ENCODE measurements at places on chromosomes 16 and 17.
A peak's percentile ranks its signal among the peaks of the same experiment; 100 is the strongest.

DNA sequence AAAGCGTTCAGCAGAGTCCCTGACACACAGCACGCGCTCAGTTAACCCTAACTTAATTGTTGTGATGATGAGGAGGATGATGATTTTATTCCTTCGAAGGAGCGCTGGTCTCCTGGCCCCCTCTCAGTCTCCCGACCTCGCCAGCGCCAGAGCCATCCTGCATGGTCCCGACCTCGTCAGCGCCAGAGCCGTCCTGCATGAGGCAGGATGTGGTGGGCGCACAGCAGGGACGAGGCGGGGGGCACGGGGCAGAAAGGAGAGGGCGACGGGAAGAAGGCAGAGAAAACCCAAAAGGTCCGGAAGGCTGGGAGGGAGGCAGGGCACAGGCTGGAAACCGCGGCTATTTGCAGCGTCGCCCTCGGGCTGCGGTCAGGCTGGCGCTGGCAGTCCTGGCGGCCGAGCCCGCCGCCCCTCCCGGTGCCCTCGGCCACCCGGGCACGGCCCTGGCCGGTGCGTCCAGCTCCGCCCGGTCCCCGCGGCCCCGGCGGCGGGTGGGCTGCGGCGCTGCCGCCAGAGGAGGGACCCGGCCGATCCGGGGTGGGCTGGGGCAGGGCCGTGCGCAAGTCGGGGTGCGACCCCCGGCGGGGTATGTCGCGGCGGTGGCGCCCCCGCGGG, 3.0 kb upstream of the TAC4 start:
- DNase-seq = no peak

GRCh38 chr17:28610376-28610775, 3.6 kb downstream of the RSKR start:
- no peak for DNase-seq

- no peak for DNase-seq
Observed at GRCh38 chr16:12699161-12699560, 104.5 kb downstream of the CPPED1 start.

DNA sequence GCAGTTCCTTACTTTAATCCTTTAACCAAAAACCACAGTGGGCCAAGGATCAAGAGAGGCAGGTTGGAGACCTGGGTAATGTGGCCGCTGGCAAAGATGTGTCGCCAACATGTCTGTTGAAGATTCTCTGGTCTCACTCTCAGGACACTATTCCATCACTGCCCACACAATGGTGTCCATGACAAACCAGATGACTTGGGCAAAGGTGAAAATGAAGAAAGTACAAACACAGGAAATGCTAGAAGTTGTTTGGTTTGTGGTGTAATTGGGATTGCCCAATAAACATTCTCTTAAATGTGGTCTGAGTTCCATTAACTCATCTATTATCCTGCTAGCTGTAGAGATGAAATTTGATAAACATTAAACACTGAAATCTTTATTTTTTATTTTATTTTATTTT, 43.3 kb downstream of the SALL1 start:
- DNase-seq = no peak

- DNase-seq = no peak
Observed at GRCh38 chr17:63126607-63127006, 160.6 kb downstream of the TANC2 start.

GRCh38 chr17:66784621-66785364, 50.1 kb upstream of the CACNG5 start:
- no peak for DNase-seq

DNA sequence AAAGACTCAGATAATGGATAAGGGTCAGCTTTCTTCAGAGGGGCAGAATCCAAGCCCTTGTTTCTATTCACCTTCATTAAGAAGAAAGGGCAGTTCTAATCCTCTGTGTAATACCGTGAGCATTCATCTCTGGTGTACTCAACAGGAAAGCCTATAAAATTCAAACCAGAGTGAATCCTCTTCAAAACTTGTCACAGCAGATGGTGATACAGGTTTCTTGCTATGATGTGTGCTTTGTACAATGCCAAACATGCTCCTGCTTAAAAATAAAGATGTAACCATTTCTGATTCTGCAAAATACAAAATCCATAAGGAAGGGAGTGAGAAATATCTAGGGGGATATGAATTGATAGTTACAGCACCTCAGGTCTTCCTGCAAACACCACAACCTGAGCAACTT, 49.7 kb downstream of the CYTH1 start:
- no peak for DNase-seq

DNA sequence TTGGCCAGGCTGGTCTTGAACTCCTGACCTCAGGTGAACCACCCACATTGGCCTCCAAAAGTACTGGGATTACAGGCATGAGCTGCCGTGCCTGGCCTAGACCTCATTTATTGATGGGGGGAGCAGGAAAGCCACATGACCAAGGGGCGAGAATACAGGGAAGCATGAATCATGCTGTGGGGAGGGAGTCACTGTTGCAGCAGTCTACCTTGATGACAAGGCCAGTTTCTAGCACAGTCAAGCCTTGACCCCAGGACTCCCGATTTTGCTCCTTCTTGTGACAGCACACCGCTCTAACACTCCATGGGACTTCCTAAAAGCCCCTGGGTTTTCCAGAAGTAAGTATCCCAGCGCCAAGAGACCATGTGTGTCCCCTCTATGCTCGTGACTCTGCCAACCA, 42.9 kb upstream of the IRF8 start:
- DNase-seq = no peak

GRCh38 chr17:39920218-39921210, 2.1 kb upstream of the GSDMB start:
- peak; percentile 47 for DNase-seq

- DNase-seq = no peak
Observed at GRCh38 chr16:51049276-51049675, 101.8 kb downstream of the SALL1 start.

- no peak for DNase-seq
Observed at GRCh38 chr16:28304214-28304613, 11.9 kb downstream of the SBK1 start.

- no peak for DNase-seq
Observed at GRCh38 chr16:77227745-77228144, 28.5 kb downstream of the SYCE1L start.

GRCh38 chr17:61904094-61904710, 23.6 kb downstream of the INTS2 start:
- DNase-seq = no peak

- no peak for DNase-seq
Observed at GRCh38 chr16:1108299-1109252, 12.5 kb upstream of the C1QTNF8 start.

Data from activated naive CD8-positive, alpha-beta T cell treated with anti-CD3 and anti-CD28 coated beads, Interleukin-2, amount 50 U/mL, for 16 hours (primary cell).